Lung microvascular endothelial cell (primary cell): ENCODE measurements at places on chromosomes 11 and 22.

DNA sequence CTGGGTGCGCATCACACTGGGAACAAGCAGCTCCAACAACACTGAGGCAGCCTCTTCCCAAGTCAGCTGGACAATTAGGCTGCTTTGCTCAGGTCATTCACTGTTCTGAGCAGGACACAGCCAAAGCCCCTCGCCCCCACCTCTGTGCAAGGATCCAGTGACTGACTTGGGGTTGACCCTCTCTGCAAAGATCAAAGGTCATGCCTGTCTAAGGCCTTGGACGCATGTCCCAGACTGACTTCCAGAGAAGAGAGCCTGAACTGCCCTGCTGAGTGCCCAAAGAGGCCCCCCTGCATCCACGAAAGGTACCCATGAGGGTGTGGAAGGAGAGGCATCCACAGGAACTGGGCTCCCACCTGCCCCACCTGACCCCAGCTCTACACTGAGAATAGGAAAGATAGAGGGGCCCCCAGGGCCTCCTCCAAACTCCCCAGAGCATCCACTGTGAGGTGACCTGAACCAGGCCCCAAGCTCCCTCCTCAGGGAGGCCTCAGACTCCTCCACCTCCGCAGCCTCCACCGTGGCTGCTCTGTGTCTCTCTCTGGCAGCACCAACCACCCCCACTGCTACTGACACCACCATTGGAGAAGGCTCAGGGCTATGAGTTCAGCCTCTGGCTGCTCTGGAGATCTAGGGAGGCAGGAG, 53.5 kb downstream of the IGLL5 start:
- DNase-seq = no peak

- DNase-seq = peak; percentile 61
Measured at GRCh38 chr11:62710001-62710345, 2.5 kb downstream of the GNG3 start.

DNA sequence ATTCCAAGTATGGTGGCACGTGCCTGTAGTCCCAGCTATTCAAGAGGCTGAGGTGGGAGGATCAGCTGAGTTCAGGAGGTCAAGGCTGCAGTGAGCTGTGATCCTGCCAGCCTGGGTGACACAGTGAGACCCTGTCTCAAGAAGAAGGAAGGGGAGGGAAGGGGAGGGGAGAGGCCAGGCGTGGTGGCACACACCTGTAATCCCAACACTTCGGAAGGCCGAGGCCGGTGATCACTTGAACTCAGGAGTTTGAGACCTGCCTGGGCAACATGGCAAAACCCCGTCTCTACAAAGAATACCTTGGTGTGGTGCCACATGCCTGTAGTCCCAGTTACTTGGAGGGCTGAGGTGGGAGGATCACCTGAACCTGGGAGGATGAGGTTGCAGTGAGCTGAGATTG, 145.7 kb downstream of the SHANK2 start:
- no peak for DNase-seq

DNA sequence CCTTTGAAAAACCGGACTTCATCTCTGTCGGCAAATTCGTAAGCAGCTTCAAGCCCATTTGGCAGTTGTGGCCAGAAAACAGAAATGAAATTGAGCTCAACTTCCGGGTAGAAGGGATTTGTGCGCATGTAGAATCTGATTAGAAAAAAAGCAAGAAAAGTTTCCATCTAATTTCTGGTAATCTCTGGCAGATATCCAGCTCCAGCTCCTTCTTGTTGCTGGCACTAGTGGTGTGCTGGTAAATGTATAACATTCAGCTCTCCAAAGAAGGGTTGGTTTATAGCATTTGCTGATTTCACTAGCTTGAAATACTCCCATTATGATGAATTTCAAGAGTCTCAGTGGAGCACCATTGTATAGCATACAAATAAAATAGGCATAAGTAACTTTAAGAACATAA, 5.4 kb downstream of the MMP1 start:
- DNase-seq = peak; percentile 32

DNA sequence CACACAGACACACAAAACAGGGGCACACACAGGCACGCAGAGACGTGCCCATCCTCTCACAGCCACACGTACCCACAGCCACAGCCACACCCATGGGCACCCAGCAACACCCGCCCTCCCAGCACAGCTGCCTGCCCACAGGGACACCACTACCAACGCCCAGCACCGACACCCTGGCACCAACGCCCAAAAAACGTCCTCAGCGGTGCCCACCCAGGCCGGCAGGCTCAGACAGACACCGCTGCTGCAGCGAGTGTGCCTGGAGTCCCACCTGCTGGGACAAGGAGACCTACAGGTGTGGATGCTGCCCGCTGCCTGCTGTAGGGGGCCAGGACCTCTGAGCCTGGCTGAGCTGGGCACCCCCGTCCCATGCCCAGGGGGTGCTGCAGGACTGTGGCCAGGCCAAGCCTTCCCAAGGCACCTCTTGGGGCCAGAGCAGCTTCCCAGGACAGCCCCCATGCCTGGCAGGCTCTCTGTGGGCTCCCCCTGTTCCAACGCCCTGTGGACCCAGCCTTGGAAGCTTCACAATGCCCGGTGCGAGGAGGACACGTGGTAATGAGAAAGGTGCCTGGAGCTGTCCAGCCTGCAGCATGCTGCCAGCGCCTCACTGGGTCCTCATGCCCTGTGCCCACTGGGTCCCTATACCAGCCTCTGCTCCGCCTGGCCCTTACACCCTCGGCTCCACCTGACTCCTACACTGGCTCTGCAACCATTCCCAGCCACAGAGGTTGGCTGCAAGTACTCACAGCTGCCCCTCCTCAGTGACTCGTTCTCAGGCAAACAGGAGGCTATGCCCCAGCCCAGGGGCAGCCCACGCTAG, 45.8 kb upstream of the TH start:
- DNase-seq = no peak

DNA sequence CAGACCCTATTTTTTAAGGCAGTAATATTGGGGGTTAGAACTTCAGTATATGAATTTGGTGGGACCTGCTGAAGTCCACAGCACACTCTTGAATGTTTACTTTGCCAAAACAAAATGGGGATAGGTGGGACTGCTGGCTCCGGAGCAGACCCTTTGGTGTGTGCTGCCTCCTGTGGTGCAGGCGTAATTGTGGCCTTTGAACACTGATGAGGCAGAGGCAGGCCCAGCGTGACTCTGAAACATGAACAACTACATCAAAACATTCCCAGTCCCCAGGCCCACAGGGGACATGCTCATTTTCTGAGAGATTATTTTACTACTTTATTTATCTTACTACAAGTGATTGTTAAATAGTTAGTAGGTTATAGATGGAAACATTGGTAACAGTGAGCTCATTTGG, 225.0 kb upstream of the TBCEL start:
- no peak for DNase-seq

- no peak for DNase-seq
Measured at GRCh38 chr22:39288135-39288898, 31.1 kb downstream of the RPL3 start.

DNA sequence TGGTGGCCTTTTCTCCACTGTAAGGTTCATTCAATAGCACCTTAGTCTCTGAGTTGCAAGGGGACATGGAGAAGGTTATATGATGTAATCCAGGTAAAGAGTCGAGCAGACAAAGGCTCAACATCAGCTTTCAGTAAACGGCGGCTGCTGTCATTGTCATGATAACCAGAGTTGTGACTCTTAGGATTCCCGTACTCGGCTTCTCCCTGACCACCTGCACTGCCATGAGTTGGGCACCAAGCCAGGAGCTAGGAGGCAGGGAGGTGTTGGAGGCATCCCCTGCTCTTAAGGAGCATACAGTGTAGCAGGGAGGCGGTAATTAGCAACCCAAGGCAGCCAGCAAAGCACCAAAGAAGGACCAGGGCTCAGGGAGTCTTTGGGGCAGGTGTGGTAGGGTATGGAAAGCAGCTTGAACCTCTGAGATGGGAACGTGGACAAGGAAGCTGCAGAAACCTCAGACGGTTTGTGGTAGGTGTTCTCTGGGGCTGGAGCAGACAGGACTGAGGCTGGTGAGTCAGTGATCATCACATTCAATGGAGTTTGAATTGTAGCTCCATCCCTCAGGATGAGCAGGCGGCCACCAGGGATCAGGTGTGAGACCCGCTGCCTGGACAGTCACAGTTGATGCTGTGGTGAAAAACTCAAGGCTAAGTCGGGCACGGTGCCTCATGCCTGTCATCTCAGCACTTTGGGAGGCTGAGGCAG, 31.7 kb downstream of the LIF start:
- no peak for DNase-seq

- peak; percentile 25 for DNase-seq
Measured at GRCh38 chr11:19345519-19345847, 104.7 kb upstream of the E2F8 start.

DNA sequence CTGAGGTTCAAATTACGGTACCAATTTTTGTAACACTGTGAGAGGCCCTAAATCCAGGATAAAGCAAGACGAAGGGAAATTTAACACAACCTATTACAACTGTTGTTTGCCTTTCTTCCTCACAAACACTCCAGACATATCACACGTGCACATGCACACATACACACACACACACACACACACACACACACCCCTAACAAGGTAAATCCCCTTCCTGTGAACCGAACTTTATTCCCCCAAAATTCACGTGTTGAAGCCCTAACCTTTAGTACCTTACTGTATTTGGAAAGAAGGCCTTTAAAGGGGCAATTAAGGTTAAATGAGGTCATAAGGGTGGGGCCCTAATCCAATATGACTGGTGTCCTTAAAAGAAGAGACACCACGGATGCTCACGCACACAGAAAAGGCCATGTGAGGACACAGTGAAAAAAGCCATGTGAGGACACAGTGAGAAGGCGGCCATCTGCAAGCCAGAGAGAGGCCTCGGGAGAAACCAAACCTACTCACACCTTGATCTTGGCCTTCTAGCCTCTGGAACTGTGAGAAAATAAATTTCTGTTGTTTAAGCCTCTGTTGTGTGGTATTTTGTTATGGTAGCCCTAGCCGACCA, 1.8 kb downstream of the SERGEF start:
- DNase-seq = no peak

GRCh38 chr11:65452806-65453490, 30.4 kb downstream of the NEAT1 start:
- DNase-seq = no peak

GRCh38 chr11:123382555-123383074, 47.5 kb upstream of the GRAMD1B start:
- DNase-seq = no peak

DNA sequence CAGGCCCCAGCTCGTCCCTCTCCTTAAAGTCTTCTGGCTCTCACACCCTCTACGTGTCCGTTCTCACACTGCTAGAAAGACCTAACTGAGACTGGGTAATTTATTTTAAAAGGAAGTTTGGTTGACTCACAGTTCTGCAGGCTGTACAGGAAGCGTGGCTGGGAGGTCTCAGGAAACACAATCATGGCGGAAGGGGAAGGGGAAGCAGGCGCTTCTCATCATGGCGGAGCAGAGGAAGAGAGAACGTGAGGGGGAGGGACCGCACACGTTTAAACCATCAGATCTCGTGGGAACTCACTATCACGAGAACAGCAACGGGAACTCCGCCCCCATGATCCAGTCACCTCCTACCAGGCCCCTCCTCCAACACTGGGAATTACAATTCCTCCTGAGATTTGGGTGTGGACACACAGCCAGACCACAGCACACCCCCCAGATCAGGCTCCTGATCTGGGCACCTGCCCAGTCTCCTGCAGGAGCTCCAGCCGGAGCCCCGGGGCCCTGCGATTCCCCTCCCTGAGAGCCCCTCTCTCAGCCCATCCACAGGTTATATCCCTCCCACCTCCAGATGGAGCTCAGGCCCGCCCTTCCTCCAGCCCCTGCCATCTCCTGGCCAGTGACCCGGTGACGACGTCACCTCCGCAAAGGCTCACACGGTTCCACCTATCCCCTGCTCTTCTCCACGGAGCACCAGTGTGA, 170.2 kb downstream of the BRD1 start:
- peak; percentile 98 for DNase-seq

GRCh38 chr11:58856806-58857205, 12.3 kb upstream of the GLYATL2 start:
- no peak for DNase-seq

DNA sequence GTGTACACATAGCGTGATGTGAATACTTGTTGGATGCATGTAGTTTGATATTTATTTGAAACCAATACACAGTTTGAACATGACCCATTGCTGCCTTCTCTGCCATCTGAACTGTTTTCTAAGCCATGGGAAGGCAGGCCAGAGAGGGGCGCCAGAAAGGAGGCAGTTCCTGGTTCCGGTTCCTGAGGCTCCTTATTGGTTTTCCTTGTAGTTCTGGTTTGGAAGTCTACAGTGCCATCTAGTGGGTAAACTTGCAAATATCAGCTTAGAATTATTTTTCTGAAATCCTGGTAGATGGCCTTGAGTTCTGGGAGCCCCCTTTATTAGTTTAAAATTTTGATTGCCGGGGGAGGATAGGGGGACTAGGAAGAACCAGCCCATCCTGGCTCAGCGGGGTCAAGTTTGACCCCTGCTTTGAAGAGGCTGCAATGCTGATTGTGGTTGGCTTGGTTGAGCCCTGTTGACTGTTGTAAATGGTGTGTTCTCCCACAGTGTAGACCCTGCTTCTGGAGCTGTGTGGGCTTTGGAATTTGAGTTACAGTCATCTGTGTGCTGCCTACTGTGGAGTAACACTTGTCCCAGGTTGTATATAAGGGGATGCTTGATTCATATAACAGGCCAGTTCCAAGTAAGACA, 48.4 kb downstream of the GRAMD1B start:
- DNase-seq = peak; percentile 82

DNA sequence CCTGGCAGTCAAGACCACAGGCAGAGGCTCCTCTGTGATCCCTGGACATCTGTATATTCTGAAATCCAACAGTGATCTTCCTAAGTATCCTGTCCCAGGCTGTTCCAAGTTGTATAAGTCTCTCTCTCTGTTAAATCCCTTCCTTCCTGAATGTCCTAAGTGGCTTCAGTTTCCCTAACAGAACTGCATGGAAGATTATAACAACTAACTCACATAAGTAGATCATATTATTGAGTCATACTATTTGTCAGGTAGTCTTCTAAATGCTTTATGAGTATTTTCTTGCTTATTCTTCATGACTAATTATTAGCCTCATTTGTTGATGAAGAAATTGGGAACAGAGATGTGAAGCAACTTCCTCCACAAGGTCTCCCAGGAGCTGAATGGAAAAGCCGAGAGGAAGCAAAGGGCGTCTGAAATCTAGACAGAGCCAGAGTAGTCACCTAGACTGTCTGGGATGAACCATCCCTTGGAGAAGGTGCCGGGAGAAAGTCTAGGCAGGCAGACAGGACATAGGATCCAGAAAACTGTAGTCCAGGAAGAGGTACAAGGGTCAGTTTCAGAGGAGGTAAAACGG, 93.2 kb upstream of the FAT3 start:
- DNase-seq = no peak
